Nucleus accumbens (tissue), 56 donors: ENCODE measurements at places on chromosomes 16 and 17.

DNA sequence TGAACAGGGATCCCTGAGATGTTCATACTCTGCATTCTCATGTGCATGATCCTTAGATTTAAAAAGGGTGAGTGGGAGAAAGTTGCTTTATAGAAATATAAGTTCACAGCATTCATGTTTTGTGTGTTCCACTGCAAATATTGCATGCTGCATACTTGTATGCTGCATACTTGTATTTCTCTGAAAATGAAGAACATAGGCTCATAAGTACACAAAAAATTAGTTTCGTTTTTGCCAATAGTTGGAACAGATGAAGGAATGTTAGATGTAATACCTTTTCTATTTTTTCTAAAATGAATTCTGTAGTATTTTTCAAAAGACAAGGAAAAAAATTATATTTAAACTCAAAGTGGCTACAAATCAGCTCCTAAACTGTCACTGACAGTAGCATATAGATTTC is 79.0 kb downstream of the NFAT5 start:
- no peak for DNase-seq

DNA sequence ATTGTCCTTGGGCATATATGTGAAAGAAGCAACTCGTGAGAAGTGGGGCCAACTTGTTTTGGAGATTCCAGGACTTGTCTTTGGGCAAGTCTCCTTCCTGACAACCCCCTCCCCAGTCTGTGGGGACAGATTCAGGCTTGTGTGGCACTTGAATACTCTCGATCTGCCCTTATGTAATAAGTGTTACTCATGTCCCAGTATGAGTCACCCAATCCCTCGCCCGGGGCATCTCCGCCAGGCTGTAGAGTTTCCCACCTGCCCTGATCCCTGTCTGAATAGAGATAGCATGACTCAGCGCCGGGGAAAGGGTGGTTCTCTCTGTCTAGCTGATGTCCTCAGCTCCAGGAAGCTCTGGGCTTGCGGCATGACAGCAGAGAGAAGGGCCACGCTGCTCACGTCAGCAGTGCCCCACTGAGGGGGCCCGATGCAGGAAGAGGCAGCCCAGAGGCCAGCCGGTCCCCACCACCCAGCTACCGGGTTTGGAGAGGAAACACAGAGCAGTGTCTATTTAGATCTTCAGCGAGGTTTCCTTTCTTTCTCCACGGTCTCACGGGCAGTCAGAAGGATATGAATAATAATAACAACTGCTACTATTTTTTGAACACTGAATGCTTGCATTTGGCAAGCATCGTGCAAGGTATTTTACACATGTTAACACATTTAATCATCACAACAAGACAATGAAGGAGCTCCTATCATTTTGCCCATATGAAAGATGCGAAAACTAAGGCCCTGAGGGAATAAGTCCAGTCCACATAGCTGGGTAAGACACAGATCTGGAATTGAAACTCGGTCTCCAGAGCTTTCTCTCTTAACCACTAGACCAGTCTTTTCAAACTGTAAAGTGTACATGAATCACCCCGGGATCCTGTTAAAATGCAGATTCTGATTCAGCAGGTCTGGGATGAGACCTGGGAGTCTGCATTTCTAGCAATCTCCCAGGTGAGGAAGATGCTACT is 426.7 kb upstream of the MAF start:
- DNase-seq = no peak

DNA sequence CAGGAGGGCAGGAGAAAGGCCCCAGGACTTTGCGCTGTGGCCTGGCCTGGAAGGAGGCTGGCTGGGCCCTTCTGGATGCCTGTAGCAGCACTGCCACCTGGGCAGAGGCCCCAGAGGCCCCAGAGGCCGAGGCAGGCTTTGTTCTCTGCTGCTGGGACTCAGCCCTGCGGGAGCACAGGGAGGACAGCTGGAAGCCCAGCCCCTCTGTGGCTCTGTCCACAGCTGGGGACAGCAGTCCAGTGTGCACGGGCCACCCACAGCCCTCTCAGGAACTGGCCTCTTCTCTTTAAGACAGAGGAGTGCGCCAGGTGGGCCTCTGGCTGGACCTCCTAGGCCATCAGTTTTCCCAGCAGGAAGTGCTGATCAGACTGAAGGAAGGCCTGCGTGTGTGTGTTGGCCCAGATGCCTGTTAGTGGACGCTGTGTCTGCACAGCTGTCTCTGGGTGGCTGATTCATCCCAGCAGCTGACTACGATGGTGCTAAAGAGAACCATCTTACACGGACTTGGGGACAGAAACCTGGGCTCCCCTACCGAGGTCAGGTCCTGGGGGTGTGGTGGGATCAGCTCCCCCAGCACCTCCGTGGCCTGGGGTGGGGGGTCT is 26.9 kb upstream of the ZNF750 start:
- DNase-seq = no peak

GRCh38 chr17:80604670-80605010 is 60.0 kb downstream of the RPTOR start:
- DNase-seq = no peak

DNA sequence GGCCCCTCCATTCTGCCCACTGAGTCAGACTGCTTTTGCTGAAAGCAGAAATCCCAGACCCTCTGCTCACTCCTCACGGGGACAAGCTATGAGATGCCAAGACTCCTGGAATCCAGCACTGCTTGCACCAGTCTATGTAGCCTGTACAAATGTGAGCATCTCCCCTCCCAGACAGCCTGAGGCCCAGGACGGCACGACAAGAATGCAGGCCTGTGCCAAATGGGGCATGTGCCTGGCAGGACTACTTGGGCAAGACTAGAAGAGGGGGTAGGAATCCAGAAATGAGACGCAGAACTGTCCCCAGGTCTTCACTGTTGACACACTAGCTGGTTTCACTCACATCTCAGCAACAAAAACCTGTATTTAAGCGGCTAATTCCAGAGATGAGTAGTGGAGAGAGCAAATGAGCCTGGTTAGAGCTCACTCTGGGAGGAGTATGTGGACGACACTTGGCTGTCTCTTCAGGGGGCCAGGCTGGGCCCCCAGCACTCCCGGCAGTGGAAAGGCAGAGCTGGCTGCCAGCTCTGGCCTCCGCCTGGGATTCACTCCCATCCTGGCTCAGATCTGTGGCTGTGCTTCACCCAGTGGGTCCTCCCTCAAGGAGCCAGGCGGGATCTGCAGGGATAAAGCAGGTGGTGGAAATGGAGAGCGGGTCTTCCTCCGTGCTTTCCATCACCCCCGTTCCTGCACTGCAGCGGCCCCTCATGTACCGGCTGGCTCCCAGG is 2.9 kb upstream of the MYO1C start:
- DNase-seq = no peak

GRCh38 chr17:42456223-42457106 is 2.2 kb upstream of the ATP6V0A1 start:
- no peak for DNase-seq

- DNase-seq = no peak
These were observed 76.0 kb downstream of the CHD9NB start for GRCh38 chr16:52976539-52977167.
